Stimulated activated CD4-positive, alpha-beta T cell treated with anti-CD3 and anti-CD28 coated beads, Interleukin-1b, Interleukin-23, amount 100 ng/mL, for 1 hour (primary cell): ENCODE measurements at places on chromosomes 5 and 9.

DNA sequence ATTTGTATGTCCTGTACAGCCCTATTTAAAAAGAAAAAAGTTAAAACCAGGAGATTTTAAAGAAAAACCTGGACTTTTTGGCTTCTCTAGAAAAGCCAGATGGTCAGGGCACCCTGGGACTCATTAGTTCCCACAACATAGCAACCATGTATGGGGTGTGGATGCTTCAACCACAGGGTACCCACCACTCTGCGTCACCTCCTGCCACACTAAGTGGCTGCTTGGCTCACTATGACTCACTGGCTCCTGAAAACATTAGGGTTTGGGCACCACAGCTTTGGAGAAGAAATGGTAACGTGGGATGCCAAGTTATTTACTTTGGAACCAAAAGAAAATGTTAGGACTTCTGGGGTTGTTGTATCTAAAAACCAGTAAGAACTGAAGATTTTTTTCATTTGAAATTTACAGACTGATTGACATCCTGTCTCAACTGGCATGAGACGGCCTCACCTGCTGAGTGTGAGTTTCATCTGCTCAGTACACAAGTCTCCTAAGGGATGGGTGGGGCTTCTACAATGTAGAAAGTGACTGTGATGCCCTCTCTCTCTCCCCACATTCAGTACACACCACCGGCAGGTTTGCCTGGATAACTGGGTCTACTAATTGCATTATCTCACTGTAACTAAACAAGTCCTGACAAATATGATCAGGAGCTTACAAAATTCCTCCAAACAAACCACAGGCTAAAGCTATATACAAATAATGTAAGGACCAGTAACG, 103.9 kb downstream of the ESM1 start:
- no peak for DNase-seq

DNA sequence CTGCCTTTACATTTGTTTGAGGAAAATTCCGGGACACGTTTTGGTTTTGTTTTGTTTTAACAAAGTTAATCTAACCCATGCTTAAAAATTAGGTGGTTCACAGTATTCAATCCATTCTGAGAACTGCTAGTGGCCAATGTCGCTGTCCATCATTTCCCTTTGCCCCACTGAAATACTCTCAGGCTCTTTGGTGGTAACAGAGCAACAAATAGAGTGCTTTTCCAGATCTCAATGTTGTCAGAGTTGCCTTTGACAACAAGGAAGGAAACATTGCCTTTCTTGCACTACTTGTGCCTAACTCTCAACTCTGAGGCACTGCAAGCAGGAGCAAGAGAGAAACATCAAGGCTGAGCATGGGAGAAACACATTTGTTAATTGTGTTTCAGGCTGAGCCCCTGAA, 154.0 kb downstream of the MCTP1 start:
- DNase-seq, result no peak

DNA sequence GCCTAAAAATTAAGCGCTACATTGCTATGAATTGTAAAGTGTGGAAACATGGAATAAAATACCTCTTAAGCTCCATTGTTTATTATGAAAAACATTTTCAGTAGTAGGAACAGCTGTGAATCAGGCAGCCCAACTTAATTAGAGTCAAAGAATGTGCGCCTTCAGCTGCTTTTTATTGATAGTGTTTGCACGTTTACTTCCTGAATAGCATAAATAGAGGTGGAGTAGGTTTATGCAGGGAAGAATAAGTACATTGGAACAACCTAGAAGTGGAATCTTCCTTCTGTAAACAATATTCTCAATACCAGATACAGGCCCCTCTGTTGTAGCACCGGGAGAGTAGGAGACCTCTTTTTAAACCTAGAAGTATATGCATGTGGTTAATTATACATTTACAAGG, 79.9 kb downstream of the IQGAP2 start:
- DNase-seq, result no peak

GRCh38 chr5:115413651-115414050, 117.2 kb upstream of the CCDC112 start:
- no peak for DNase-seq

DNA sequence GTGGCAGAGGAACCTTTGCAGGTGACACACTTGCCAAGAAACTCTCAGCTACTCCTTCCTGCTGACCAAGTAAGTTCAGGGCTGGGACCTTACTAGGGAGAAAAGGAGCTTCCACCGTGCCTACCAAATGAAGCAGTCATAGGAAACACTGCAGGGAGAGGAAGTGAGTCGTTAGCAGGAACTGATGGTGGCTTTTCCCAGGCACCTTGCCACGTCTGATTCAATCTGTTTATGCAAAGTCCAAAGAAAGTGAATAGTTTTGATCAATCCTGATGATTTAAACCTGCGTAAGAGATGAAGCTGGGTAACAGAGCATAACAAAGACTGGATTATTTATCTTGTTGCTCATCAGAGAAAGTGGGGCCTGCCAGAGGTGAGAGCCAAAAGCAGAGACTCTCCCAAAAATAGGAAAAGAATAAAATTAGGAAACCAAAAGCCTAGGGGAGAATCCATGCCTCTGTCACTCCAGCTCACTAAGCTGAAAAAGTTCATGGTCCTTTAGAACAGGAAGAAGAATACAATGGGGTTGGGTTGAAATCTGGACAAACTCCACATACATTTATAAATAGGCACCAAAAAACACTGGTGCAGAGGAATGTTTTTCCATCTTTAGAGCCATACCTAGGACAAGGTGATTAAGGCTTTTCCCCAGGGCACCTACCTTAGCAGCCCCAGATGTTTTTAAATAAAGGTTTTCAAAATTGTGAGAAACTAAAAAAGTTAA, 9.3 kb upstream of the PFDN1 start:
- no peak for DNase-seq

GRCh38 chr5:100789694-100790093, 113.4 kb downstream of the ST8SIA4 start:
- DNase-seq, result no peak

DNA sequence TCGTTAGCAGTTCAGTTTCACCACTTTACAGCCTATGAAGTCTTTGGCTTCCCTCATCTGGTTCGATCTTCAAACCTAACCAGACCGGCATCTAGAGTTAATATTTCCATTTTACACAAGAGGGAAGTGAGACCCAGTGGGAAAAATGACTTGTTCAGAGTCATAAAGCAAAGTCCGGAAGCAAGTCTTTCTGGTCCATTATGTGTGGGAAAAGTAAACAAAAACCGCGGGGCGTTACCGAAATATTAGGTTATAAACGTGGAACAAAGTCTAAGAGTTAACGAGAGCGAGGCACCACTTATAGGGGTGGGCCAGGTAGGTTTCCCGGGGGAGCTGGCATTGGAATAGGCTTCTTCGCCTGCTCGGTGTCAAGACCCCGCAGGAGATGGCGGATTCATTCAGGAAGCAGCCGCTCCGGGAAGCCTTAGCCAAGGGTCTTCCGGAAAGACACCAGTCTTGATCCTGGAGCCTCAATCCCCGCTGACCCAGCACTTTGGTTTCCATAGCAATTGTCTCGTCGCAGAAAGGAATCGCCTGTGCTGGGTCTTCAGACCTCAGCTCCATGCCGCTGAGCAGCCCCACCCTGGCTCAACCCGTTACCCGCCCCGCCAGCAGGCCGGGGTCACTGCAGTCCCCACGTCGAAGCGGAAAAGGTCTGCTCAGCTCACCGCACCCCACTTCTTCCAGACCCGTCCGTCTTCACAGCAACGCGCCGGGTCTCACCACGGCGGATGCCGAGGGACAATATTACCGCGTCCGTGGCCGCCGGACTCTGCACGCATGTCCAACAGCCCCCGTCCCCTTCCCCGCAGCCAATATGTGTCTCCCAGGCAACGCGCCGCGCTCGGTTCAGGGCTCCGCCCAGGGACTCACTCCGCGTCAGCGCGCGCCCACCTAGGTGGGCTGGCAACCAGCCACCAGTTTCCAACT, at the start of gene C5orf52:
Gene C5orf52 (plus strand): TSS at position 872 of the 930 bp plus-strand sequence. CDS start 82 bp downstream, outside the sequence.
- no peak for DNase-seq

- peak; percentile 40 for DNase-seq
Observed at GRCh38 chr5:77076961-77077828, 9.9 kb downstream of the ZBED3 start.

- DNase-seq, result no peak
Observed at GRCh38 chr5:19531374-19531952, 456.5 kb downstream of the CDH18 start.
